ENCODE measurements at places on chromosomes 12 and 14. TPM values are rescaled to one million over a fixed set of nuclear protein-coding genes. Genes with fewer than 3 reads are reported as not detected.
A peak's percentile ranks its signal among the peaks of the same experiment; 100 is the strongest.

DNA sequence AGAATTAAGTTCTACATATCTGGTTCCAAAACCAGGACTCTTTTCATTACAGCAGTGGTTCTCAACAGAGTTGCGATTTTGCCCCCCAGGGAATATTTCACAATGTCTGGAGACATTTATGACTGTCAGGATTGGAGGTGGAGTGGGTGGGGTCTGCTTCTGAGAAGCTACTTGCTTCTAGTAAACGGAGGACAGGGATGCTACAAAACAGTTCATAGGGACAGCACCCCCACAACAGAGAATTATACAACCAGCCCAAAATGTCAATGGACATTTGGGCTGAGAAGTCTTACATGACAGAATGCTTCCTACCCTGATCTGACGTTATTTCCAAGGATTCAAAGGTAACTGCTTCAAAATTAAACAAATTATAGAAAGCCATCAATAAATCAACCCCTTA lies 739 bp upstream of the SPATA7 start:
- no peak for DNase-seq
- peak overlapping the region; percentile 87 for H3K4me3 ChIP-seq
- H3K4me1 ChIP-seq, result peaks cover 3% of the 10 kb centered on the region
- H3K27ac ChIP-seq, result peak overlapping the region; percentile 67
- H3K27me3 ChIP-seq, result no peaks in the 10 kb centered on the region
- H3K36me3 ChIP-seq, result no peaks in the 10 kb centered on the region

DNA sequence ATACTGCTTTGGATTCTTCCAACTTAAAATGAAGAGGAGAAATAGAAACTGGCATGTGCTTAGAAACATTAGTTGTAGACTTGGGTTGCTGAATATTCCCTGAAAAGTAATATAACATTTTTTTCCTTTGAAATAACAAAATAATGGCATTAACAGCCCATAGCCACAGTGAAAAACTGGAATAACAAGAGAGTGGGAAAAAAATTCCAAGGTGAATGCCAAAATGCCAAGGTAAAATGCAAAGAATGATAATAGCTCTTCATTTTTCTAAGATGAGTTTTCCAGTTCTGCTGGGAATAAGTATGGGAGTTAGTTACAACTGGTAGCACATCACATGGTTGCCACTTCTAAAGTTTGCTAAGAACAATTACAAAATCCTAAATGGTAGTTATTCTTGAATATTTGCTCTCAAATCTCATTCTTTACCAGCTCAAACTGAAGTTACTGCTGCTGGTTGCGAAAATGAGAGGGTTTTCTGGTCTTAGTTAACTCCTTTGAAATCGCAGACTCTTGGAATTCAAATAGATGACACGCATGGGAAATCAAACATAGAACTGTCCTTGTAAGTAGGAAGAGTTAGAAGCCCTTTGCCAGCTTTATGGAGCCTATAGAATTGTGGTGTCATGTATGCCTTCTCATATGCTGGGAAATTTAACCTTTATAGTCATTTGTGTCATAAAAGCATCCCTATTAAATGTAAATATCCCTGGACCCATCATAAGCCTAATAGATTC lies 165.0 kb upstream of the DCN start:
- H3K36me3 ChIP-seq, result no peaks in the 10 kb centered on the region
- no peak overlapping the region for H3K4me3 ChIP-seq
- no peak for DNase-seq
- no peaks in the 10 kb centered on the region for H3K27me3 ChIP-seq
- no peaks in the 10 kb centered on the region for H3K4me1 ChIP-seq
- no peak overlapping the region for H3K27ac ChIP-seq

DNA sequence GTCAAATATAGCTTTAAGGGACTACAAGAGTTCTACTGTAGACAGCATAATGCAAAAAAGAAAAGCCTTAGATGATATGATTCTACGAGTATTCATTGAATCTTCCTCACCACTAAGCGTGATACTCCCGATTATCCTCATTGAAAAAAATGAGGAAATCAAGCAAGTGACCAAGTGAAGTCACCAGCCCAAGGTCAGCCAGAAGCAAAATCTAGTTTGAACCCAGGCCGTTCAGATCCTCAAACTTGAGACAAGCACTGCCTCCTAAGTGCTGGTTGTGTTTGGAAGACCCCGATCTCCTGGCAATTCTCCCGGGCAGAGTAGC lies 845 bp downstream of the GIT2 start:
- DNase-seq, result no peak
- peak overlapping the region; percentile 89 for H3K4me3 ChIP-seq
- peak overlapping the region; percentile 91 for H3K27ac ChIP-seq
- H3K4me1 ChIP-seq, result peaks cover 26% of the 10 kb centered on the region

The DNAAF2 gene
- total RNA-seq, result 8.2 TPM

DNA sequence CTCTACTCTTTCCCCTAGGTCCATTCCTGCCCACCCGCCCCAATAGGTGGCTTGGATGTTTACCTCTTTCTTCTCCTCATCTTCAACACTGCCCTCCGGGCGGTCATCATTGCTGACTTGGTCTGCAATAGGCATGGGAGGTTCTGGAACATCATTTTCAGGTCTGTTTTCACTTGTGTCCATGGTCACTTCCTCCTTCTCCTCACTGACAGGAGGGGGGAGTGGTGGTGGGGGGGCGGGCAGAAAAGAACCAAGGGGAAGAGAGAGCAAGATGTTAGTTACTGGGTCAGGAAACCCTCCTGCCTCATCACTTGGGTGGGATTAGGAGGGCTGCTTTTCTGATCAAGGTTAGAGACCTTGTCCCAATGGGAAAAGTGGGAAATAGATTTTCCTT lies 12.1 kb upstream of the CDH24 start:
- peak overlapping the region; percentile 7 for H3K27ac ChIP-seq
- H3K4me3 ChIP-seq, result no peak overlapping the region
- H3K4me1 ChIP-seq, result peaks cover 16% of the 10 kb centered on the region
- peaks cover 18% of the 10 kb centered on the region for H3K36me3 ChIP-seq
- H3K27me3 ChIP-seq, result no peaks in the 10 kb centered on the region
- no peak for DNase-seq

The KRT3 gene
- total RNA-seq, result not detected

- peak within 1 kb of the TSS; percentile 83 for H3K27ac ChIP-seq
- H3K4me3 ChIP-seq, result peak within 1 kb of the TSS; percentile 98
- peak; percentile 58 for DNase-seq
- H3K36me3 ChIP-seq, result peaks cover 5% of the 10 kb centered on the region
- no peaks in the 10 kb centered on the region for H3K27me3 ChIP-seq
These were observed at the start of gene CCDC77 for GRCh38 chr12:401235-402028. TSS of gene CCDC77 (plus strand) at chr12:401644. CDS start at chr12:409384, 7,740 bp downstream.

The TEX22 gene
- total RNA-seq, result 2.9 TPM

GRCh38 chr12:7501031-7501588 lies 2.5 kb downstream of the CD163 start:
- no peaks in the 10 kb centered on the region for H3K4me1 ChIP-seq
- no peak overlapping the region for H3K27ac ChIP-seq
- no peak overlapping the region for H3K4me3 ChIP-seq
- H3K27me3 ChIP-seq, result no peaks in the 10 kb centered on the region
- H3K36me3 ChIP-seq, result no peaks in the 10 kb centered on the region
- DNase-seq, result no peak

DNA sequence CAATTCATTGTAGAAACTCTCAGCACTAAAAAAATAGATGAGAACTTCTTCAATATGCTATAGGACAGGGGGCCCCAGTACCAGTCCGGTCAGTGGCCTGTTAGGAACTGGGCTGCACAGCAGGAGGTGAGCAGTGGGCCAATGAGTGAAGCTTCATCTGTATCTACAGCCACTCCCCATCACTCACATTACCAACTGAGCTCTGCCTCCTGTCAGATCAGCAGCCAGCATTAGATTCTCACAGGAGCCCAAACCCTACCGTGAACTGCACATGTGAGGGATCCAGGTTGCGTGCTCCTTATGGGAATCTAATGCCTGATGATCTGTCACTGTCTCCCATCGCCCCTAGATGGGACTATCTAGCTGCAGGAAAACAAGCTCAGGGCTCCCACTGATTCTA lies 15.7 kb upstream of the ANO2 start:
- no peak overlapping the region for H3K4me3 ChIP-seq
- DNase-seq, result no peak
- no peaks in the 10 kb centered on the region for H3K27me3 ChIP-seq
- no peak overlapping the region for H3K27ac ChIP-seq

The PTPN21 gene
- total RNA-seq, result 15.0 TPM

GRCh38 chr14:36647824-36648753 lies 13.6 kb upstream of the PAX9 start:
- H3K27me3 ChIP-seq, result peaks cover 4% of the 10 kb centered on the region
- DNase-seq, result no peak
- no peaks in the 10 kb centered on the region for H3K4me1 ChIP-seq
- H3K4me3 ChIP-seq, result peak overlapping the region; percentile 54
- H3K27ac ChIP-seq, result no peak overlapping the region

The CCDC184 gene
- total RNA-seq, result 0.74 TPM

DNA sequence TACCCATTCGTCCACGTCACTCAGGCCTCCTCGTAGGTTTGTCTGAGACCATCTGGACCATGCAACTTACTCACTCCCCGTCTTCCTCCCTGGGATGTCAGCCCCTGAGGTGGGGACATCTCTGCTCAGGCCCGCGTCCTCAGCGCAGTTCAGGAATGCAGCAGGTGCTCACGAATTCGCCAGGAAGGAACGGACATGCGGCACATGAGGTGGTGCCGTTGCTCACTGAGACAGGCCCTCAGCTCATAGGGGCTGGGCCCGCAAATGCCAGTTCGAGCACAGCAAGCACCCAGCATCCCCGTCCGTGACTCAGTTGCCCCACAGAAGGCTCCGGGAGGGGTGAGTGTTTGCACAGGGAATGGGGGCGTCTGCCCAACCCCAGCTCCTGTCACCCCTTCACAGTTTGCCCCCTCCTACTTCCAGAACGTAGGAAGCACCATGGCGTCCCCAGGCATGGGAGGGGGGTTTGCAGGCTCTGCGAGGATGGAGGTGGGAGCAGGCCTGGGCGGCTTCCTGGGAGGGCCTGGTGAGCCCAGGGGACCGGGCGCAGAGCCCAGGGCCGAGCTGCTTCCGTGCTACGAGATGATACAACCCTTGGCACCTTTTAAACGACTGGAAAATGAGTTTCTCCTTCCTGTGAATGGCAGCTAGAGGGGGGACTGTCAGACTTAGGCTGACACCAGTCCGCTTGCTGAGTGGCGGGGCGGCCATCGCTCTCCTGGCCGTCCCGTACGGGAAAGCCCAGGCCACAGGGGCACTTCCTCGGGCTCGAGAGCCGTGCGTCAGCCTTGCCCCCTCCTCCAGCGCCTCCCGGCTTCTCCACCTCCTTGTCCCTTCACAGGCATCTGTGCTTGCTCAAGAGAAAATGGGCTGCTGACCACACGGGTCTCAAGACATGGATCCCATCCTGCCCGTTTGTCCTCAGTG lies 6.9 kb downstream of the GALNT9 start:
- peaks cover 3% of the 10 kb centered on the region for H3K4me1 ChIP-seq
- H3K4me3 ChIP-seq, result no peak overlapping the region
- H3K27me3 ChIP-seq, result no peaks in the 10 kb centered on the region
- H3K27ac ChIP-seq, result no peak overlapping the region

DNA sequence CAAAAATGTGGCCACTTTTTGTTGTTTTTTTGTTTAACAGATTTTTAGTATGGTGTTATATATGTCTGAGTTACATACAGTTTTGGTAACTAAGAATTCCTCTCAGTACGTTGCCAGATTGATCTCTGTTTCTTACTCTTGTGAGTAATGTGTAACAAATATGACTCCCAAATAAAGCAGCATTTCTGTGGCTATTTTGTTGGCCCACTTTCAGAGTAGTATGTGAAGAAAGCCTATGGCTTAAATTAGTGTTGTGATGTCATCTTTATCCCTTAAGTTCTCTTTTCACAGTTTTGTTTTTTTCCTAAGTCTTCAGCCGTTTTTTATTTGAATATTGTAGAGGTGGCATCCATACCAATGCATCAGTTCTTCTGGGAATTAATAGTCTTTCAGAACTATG lies 10.7 kb downstream of the PCNX4 start:
- H3K27me3 ChIP-seq, result no peaks in the 10 kb centered on the region
- no peak overlapping the region for H3K27ac ChIP-seq
- no peaks in the 10 kb centered on the region for H3K4me1 ChIP-seq

The SLC25A21 gene
- 2.1 TPM for total RNA-seq

GRCh38 chr12:24470050-24470449 lies 478.9 kb downstream of the BCAT1 start:
- no peak overlapping the region for H3K4me3 ChIP-seq
- no peaks in the 10 kb centered on the region for H3K27me3 ChIP-seq

The TAS2R46 gene
- 0.46 TPM for total RNA-seq

- no peaks in the 10 kb centered on the region for H3K4me1 ChIP-seq
- H3K4me3 ChIP-seq, result no peak overlapping the region
These were observed 414.8 kb downstream of the RMST start for GRCh38 chr12:97877404-97877803.

DNA sequence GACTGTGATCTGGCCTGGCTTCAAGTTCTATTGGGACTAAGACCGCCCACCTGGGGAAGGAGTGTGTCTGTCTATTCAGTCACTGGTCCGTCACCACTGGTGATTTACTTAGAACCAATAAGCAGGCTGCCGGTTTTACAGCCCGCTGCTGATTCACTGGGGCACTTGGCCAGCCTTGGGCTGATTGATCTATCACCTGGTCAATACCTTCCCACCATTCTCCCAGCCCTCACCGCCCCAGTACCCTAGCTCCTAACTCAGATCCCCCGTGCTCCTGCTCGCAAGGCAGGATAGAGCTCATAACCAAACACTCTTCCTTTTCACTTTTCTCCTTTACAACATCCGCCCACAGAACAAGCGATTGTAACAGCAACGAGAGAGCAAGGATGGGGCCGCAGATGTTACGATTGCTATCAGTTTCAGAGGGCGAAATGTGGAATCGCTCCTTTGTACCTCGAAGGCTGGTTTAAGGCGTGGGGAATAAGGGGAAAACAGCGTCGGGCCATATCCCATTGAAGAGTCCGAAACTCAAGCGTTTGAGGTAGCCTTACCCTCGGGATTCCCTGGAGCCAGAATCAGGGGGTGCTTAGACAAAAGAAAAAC lies 672 bp downstream of the RDH11 start:
- peaks cover 10% of the 10 kb centered on the region for H3K36me3 ChIP-seq
- no peak for DNase-seq
- no peaks in the 10 kb centered on the region for H3K27me3 ChIP-seq
- H3K27ac ChIP-seq, result peak overlapping the region; percentile 92
- peak overlapping the region; percentile 97 for H3K4me3 ChIP-seq

The DHH gene
- 1.9 TPM for total RNA-seq

DNA sequence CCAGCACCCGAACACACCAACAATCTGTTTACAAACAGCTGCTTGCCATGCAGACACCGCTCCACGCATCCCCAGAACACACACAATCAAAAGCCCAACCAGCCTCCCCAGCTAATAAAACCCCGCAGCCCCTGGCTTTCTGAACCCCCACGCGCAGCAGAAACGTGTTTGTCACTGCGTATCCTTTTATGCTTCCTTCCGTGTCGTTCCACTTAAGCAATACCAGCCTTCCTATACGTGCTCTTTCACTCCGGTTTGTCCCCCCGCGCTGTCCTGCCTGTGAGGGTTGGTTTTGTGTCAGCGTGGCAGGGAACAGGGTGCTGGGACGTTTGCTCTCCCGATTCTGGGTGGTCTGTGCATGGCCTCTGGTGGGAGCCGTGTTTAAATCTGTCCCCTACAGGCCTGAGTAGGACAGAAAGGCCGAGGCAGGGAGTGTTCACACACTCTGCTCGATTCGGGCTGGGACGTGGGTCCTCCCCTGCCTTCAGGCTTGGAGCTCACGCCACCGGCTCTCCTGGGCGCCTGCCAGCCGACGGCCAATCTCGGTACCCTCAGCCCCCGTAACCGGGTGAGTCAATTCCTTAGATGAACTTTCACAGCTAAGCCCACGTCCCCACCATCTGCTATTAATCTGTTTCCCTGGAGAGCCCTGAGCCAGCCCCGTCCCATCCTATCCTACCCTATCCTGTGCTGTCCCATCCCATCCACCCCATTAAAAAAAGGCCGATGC lies 60.0 kb downstream of the NOC4L start:
- no peaks in the 10 kb centered on the region for H3K36me3 ChIP-seq
- H3K4me3 ChIP-seq, result no peak overlapping the region
- DNase-seq, result no peak
- H3K27me3 ChIP-seq, result no peaks in the 10 kb centered on the region
- no peaks in the 10 kb centered on the region for H3K4me1 ChIP-seq
- no peak overlapping the region for H3K27ac ChIP-seq

Data from Panc1 (cell line).